HuH-7 (cell line): ENCODE measurements at places on chromosomes 16 and 17.

DNA sequence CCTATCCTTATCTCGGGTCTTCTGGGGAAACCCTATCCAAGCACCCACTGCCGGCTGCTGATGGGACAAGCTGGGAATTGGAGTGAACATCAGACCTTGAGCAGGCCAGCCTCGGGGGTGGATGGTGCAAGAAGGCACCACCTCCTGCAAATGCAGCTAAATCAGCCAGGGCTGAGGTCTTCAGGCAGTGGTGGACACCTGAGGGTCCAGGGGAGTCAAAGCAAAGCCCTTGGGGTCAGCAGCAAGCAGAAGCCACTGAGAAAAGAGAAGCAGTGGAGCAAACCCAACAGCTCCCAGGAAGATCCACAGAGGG, 55.4 kb upstream of the ENPP7 start:
- DNase-seq, result no peak

GRCh38 chr17:16945663-16946218, 26.2 kb downstream of the TNFRSF13B start:
- DNase-seq, result no peak

DNA sequence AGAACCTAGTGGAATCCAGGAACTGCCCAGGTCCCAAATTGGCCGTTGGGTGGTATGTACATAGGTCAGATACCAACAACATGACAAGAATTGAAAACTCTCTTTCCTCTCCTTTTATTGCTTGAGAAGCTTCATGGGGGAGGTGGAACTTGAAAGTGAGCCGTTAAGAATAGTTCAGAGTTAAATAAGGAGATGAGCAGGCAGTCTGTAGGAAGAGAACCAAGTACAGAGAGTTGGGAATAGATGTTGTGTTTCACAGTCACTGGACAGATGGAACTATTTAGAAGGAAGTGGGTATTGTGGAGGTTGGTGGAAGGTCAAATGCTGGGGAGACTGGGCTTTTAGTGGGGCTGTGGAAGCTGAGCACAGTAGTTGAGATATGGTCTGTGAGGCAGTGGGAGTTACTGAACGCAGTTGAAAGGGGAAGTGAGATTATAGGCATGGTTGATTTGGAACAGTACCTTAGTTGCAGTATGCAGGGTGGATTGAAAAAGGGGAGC, 26.4 kb downstream of the ARHGAP44 start:
- no peak for DNase-seq

GRCh38 chr16:49858200-49859124, 2.5 kb upstream of the ZNF423 start:
- no peak for DNase-seq

GRCh38 chr17:7816926-7817642, 16.9 kb upstream of the KDM6B start:
- DNase-seq, result peak; percentile 40

GRCh38 chr17:67467500-67468455, 90.7 kb downstream of the PITPNC1 start:
- DNase-seq, result no peak

- DNase-seq, result no peak
Measured at GRCh38 chr17:33908363-33909064, 346.6 kb upstream of the CCL2 start.
